ENCODE measurements at places on chromosomes 2 and 18. TPM values are rescaled to one million over a fixed set of nuclear protein-coding genes. Genes with fewer than 3 reads are reported as not detected.

Gene ACADL
- 0.65 TPM for total RNA-seq

Gene SCN3A
- 0.54 TPM for total RNA-seq

Gene POTEI
- not detected for total RNA-seq

Gene RGPD4
- under 0.01 TPM for total RNA-seq

Gene ALK
- total RNA-seq: not detected

Gene MC4R
- not detected for total RNA-seq

Gene PTPRN
- total RNA-seq: 0.13 TPM

Gene CLEC4F
- total RNA-seq: not detected

Gene TUBA3D
- not detected for total RNA-seq

Gene CPO
- total RNA-seq: 0.32 TPM

Gene ZNF2
- total RNA-seq: 6.7 TPM

Gene DYNAP
- total RNA-seq: not detected

Gene CGREF1
- 6.9 TPM for total RNA-seq

Gene SERPINB10
- total RNA-seq: not detected

Gene GPR55
- not detected for total RNA-seq

Gene DTNA
- 1.8 TPM for total RNA-seq

Gene CFC1
- not detected for total RNA-seq

Gene ELMOD3
- total RNA-seq: 20.4 TPM

Gene GAREM1
- total RNA-seq: 3.0 TPM

Gene RGPD3
- 0.65 TPM for total RNA-seq

Gene SH3BP4
- total RNA-seq: 44.9 TPM

Gene AQP12B
- total RNA-seq: not detected

Gene ZNF396
- 4.5 TPM for total RNA-seq

Gene NR4A2
- total RNA-seq: 1.4 TPM

Gene PLA2R1
- 30.1 TPM for total RNA-seq

Gene CXCR1
- total RNA-seq: not detected

Gene VIL1
- total RNA-seq: under 0.01 TPM

Gene TUBA3E
- not detected for total RNA-seq

Gene GCA
- total RNA-seq: 6.4 TPM

Gene PTPRM
- total RNA-seq: 81.8 TPM

Gene ARHGAP28
- total RNA-seq: 38.2 TPM

Gene GPR75
- 4.5 TPM for total RNA-seq

Gene TRIM43
- not detected for total RNA-seq

Gene LYG2
- not detected for total RNA-seq

Gene ZNF516
- total RNA-seq: 14.4 TPM

Gene KIAA2012
- under 0.01 TPM for total RNA-seq

Gene TXNDC2
- not detected for total RNA-seq

Gene SULT1C2
- total RNA-seq: 0.91 TPM

Gene MAP3K2
- 60.9 TPM for total RNA-seq

Gene KYNU
- total RNA-seq: 8.8 TPM

Gene OTOS
- total RNA-seq: not detected

Gene STPG4
- 0.52 TPM for total RNA-seq

Gene TCF23
- under 0.01 TPM for total RNA-seq

Gene RTKN
- total RNA-seq: 16.5 TPM

Gene SLC8A1
- total RNA-seq: 139 TPM

Gene SH2D6
- 0.43 TPM for total RNA-seq

Gene DIPK1C
- total RNA-seq: not detected

Gene CSRNP3
- 0.13 TPM for total RNA-seq

Gene FBXO41
- 1.4 TPM for total RNA-seq

Gene SP140
- 0.26 TPM for total RNA-seq

Gene PLGLB1
- total RNA-seq: 2.2 TPM

Gene IL18R1
- total RNA-seq: 4.2 TPM

Measured in articular chondrocyte of knee joint (primary cell).